Activated CD8-positive, alpha-beta memory T cell treated with anti-CD3 and anti-CD28 coated beads for 48 hours (primary cell): ENCODE measurements at places on chromosomes 11 and 22.

- no peak for DNase-seq
Observed at GRCh38 chr22:19451570-19451969, 4.1 kb upstream of the C22orf39 start.

DNA sequence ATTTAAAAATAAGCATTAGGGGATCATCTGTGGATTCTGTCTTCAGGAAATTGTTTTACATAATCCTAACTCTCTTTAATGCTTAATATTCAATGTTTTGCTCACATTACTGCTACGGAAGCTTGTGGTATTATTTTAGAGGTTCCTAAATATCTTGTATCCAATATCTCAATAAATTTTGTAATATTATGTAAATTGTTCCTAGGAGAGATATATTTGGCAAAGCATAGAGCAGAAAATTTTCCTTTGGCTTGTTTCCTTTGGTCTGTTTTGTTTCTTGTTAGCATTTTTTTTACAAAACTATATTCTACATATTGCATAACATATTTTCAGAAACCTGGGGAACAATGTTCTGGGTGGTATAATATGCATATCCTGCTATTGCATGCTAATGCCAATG, 144.8 kb downstream of the GRIA4 start:
- no peak for DNase-seq

DNA sequence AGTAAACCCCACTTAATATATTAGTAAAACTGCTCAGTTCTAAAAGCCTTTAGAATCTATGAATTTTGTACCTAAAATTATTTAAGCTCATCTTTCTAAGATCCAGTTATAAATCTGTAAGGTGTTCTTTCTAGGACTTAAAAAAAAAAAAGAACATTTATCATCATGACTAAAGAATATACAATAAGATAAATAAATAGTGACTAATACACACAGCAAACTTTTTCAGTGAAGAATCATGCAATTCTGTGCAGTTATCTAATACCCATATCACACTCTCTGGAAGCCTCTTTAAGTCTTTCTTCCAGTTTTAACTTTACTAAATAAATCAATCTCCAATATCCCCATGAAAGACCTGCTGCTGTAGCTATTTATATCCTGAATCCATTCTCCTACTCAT, 59.8 kb downstream of the CEP57 start:
- DNase-seq = no peak

DNA sequence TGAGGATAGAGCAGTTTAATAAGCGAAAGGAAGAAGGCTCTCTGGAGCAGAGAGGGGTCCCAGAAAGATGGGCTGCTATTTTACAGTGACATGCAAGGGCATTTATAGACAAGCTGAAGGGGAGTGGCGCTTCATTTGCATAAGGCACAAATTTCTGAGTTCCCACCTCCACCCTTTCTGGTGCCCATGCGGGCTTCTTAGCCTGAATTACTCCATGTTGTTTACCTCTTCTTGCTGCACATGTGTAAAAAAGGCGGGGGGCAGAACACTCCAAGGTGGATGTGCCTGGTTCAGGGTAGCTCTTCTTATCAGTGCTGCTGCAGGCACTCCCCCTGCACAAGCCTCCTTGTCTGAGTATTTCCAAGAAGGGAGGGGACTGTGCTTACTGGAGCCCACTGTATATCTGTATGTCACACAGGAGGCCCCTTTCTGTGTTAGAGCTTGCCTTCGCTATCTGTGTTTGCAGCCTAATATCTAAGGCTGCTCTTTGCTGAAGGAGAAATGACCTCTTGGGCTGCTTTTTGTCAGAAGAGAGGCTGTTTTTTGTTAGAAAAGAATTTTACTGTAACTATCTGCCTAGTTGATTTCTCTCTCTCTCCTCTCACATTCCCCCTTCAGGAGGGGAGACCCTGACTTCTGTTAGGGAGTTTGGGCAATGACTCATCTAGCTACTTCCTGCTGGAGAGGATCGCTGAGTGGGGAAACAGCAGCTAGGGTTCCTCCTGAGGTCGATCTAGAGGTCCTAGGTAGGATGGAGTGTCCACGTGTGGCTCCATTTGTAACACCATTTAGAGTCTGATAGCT, 1057.0 kb upstream of the CNTN5 start:
- no peak for DNase-seq

DNA sequence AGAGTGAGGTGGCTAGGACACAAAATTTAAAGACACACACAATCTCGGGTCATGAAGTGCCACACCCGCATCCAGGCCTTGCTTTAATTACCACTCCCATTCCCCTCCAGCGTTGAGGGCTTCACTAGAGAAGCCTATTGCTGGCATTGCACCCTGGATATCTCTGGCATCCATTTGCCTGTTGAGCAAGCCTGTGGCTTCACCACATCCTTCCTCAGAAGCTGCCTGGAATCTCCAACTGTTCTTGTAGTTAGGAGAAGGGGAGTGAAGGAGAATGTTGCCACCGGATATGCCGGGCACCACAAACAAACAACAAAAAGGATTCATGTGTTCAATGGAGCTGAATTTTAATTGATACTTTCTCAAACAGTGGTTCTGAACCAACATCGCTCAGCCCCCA, 34.4 kb upstream of the RCN1 start:
- no peak for DNase-seq

GRCh38 chr11:130816546-130817329, 99.5 kb downstream of the SNX19 start:
- no peak for DNase-seq

- no peak for DNase-seq
Observed at GRCh38 chr22:48702573-48703264, 1125.0 kb downstream of the BRD1 start.

DNA sequence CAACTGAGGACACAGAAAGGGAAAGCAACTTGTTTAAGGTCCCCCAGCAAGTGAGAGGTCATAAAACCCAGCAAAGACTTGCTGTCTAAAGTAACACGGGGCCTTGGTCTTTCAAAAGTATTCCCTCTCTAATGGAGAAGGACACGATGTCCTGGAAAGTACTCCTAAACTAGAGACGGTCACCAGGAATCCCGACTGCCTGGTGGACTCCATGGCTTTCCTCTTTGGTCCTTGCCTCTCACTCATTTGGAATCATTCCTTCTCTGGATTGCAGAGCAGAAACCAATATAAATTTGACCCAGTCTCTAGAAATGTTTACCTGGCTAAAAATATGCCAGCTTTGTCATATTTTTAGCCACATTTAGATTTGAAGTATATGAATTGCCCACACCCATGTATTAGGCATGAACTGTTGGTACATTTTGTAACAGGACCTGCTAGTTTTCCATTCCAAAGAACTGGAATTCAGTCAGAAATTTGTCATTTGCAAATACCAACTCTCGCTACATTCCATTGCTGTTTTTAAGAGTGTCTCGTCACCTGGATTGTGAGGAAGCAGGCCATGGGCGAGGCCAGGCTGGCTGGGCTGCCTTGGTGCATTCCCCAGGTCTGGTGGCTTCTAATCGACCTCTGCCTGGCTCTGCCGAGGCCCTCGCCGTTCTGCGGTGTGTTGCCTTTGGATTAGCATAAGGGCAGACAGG, 12.9 kb downstream of the NAV2 start:
- no peak for DNase-seq

DNA sequence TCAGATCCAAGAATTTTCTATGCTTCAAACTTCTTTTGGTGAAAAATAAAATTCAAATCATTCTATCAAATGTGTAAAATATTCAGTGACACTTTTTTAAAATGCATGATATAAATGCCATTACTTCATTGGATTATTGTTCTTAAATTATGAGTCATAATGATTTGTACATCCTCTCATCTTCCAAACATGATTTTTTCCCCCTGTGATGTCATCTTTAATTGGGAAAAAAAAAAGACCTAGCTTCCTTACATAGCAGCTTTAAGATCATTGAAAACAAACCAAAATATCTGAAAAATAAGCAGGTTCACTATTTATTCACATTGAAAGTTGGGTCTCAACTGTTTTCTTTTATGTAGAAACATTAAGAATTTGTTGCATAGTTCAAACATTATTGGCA, 1549.4 kb downstream of the LRRC4C start:
- no peak for DNase-seq

GRCh38 chr11:132361011-132361550, 990.7 kb downstream of the NTM start:
- no peak for DNase-seq

DNA sequence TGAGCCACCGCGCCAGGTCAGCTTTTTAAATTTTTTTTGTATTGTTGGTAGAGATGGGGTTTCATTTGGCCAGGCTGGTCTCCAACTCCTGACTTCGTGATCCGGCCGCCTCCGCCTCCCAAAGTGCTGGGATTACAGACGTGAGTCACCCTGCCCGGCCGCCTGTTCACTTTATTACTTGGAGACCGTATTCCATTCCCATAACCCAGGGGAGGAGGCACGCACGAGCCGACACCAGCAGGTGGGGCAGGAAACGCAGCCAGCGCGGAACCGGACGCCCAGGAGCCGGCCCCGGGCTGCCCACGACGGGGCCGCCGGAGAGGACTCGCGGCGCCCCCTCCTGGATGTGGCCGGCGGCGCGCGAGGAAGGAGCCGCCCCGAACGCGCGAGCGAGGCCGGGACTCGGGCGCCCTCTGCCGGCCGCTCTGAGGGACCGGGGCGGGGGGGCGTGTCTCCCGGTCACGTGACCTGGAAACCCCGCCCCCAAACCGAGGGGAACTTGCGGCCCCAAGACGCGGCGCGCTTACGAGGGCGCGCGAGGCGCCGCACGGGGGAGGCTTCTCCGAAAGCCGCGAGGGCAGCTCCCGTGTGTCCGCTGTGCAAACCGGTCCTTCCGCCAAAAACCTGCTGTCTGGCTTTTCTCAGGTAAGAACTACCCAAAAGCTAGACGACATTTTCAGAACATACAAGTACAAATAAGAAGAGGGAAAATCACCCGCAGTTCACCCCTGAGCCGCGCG, 11.6 kb upstream of the RNH1 start:
- peak; percentile 93 for DNase-seq

GRCh38 chr11:83037877-83038276, 33.8 kb downstream of the RAB30 start:
- DNase-seq = no peak

DNA sequence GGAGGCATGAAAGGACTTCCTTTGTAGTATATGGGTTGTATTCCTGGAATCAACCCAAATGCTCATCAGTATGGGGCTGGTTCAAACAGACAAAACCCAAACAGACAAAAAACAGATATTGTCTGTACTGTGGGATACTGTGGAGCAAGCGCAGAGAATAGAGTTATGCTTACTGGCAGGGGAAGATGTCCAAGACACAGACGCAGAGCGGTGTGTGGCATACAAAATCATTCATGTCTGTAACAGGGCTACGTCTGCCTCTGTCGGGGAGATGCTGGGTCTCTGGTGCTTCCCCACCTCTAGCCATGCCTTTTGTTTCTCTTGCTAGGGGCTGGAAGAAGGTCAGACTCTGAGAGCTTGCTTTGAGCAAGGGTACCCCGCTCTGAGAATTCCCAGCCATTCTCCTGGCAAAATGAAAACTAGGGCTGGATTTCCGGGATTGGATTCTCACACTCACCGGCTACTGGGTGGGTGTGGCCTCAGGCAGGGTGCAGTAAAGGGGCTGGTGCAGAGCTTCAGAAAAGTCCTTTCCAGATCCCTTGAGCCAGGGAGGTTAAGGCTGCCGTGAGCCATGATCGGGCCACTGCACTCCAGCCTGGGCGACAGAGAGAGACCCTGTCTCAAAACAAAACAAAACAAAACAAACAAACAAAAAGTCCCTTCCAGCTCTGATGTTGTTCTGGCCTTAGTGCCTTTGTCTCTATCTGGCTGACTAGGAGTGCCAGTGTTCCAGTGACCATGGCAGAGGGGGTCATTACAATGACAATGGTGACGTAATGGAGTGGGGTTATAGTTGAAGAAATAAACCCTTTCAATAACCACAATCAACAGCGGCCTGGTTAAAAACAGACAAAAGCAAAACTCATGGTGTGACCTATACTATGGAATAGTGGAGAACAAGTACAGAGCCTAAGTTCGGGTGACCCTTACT, 2.9 kb upstream of the ABCC8 start:
- DNase-seq = no peak

DNA sequence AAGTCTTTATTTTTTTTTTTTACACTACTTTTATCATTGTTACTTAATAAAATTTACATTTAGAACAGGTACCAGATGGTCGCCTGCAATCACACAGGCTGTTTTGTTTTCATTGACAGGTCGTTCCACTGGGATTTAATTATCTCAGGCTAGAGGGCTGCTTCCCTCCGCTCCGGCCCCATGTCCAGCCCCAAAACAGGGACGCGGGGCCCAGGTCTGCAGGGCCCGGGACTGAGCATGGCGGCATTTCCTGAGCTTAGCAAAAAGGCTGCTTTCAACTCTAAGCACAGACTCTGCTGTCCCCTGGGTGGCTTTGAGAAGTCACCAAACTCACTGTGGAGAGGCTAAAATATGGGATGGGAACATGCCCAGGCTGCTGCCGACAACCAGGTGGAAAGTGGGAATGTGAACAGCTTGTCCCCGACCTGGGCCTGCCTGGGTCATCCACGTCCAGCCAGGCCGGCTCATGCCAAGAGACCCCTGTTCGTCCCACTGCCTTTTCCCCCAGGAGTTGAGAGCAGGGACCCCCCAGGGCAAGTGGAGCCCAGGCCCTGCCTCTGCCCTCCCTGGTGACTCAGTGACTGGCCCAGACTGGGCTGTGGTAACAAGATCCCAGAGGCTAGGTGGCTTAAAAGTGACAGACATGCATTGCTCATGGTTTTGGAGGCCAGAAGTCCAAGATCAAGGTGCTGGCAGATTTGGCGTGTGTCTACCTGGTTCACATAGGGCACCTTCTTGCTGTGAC, 150.0 kb downstream of the SHANK2 start:
- DNase-seq = no peak

DNA sequence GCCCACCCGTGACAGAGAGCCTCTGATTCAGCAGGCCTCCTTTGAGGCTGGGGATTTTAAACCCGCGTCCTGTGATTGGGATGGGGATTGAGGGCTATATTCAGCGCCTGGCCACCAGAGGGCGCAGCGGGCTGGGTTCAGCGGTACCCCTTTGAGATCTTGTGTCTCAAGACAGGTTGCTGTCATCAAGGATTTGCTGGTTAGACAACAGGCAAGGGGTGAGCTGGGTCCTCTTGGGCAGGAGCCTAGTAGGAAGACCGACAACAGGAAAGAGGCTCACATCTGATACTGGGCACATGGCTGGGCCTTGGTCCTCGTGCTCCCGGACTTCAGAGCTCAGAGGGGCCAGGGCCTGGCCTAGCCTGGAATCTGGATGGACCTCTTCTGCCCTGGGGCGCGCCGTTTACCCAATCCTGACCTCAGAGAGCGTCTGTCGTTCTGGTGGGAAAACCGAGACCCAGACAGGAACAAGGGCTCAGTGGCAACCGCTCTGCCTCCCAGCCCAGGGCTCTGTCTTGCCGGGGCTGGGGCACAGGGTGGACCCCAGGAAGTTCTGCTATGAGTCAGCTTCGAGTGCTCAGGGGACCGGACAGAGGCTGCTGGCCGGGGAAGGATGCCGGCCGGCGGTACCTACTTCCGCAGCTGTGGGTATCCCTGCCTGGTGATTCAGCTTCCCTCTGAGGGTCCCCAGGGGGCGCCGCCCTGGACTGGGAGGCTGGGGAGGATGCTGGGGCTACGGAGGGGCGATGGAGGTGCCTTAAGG, 929 bp upstream of the SLC35E4 start:
- DNase-seq = peak; percentile 96

- DNase-seq = no peak
Observed at GRCh38 chr11:26350002-26350401, 18.1 kb downstream of the ANO3 start.

- no peak for DNase-seq
Observed at GRCh38 chr11:103537904-103538502, 428.8 kb downstream of the DYNC2H1 start.
